A673 (cell line): ENCODE measurements at places on chromosomes 7 and 10. TPM values are rescaled to one million over a fixed set of nuclear protein-coding genes. Genes with fewer than 3 reads are reported as not detected.

DNA sequence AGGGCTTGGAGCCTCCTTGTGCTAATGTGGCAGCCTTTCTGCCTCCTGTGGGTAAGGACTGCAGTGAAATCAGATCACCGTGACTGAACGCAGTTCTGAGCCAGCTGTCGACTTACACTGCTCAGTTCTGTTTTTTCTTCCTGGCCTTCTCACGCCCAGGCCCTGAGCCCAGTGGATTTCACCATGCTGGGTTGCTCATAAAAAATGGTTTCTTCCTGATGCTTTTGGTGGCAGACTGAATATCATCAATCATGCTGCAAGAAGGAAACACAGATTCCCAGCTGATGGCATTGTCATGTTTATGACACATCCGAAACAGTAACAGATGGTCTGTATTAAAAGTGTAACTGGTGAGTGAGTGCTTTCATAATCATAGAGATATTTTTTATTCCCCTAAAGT lies 389.6 kb downstream of the GALNT17 start:
- DNase-seq: no peak

GRCh38 chr7:1290679-1291356 lies 58.1 kb downstream of the UNCX start:
- peak; percentile 70 for DNase-seq

Gene LRRC61
- total RNA-seq: 48.1 and 48.5 TPM in 2 replicates

DNA sequence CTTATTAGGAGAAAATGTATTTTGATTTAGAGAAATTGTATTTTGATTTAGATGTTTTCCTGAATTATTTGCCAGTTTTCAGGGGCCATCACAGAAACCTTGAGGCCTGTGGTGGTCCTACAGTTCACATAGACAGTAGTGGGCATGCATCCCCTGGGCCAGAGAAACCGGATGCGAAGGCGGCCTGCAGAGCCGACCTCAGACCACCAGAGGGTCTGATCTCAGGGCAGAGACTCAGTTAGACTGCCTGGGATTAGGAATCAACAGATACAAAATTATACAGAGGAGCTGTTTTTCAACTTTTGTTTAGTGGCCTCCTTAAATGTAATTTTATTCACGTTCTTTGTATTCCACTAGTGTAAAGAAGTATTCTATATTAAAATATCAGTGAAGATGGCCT lies 158.4 kb downstream of the PAXIP1 start:
- DNase-seq: no peak

- DNase-seq: no peak
Observed at GRCh38 chr10:69474742-69475432, 23.6 kb downstream of the TSPAN15 start.

GRCh38 chr10:349081-349480 lies 213.8 kb downstream of the ZMYND11 start:
- DNase-seq: no peak

DNA sequence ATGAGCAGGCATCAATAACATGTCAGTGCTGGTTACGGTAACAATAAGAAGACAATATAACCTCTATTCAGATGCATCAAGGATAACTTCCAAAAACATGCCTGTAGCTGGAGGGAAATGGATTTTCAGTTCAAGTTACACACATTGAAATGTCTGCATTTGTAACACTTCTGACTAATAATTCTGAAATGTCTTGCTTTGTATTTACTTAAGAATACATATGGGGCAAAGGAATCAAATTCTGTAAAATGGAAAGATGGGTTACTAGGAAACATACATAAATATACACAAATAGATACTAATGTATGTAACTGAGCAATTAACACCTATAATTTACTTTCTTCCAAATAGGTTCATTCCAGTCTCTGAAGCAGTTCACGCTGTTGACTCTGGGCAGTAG lies 18.6 kb upstream of the MTPN start:
- no peak for DNase-seq

- DNase-seq: peak; percentile 73
Observed at GRCh38 chr7:24665564-24666294, 91.5 kb downstream of the GSDME start.

DNA sequence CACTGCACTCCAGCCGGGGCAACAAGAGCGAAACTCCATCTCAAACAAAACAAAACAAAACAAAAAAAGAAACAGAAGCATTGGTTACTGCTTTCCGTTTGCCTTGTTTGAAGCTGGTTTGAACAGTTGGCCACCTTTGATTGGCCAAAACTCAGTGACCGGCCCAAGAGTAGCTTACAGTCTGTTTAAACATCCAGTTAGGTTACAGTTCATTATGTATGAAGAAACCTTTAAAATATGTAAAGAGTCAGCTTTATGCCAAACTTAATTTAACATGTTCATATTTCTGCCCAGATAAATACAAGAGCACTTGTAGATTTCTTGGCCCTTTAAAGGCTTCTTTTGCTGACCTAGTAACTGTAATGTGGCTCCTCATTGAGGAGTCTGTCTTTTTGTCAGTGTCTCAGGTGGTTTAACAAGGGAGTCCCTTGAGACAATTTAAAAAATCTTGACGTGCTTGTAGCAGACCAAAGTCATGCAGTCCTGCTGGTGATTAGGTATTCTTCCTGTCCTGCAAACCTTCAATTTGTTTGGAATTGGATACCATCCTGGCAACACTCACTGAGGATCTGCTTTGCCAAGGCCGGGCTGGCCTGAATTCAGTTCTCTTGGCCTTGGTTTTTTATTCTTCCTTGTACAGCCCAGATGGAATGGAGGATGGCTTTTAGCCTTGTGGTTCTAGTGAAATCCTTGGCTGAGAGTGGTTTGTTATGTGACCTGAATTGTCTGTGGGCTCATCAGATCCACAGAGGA lies 128.9 kb downstream of the PLXDC2 start:
- DNase-seq: no peak

DNA sequence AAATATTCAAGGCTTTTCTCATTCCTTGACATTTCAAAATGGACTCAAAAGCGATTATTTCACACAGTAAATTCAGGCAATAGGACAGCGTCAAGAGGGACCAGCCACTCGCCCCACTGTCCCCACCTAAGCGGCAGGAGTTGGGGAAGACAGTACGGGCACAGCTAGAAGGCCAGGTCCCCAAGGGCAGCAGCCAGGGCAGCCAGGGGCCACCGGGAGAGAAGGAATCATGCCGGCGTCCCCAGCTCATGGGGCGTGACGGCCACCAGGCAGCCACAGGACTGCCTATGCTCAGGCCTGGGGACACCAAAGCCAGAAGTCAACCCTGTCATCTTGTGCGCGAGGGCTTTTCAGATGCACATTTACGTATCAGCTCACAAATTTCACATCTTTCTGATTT lies 225.7 kb upstream of the PPP2R2D start:
- no peak for DNase-seq

DNA sequence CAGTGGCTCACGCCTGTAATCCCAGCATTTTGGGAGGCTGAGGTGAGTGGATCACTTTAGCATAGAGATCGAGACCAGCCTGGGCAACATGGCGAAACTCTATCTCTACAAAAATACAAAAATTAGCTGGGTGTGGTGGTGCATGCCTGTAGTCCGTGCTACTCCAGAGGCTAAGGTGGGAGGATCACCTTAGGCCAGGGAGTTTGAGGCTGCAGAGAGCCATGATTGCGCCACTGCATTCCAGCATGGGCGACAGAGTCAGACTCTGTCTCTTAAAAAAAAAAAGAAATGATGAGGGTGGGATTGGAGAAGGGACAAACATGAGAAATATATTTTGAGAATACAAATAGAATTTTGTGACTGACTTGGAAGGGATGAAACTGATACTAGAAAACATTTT lies 76.9 kb downstream of the SHOC2 start:
- DNase-seq: no peak

DNA sequence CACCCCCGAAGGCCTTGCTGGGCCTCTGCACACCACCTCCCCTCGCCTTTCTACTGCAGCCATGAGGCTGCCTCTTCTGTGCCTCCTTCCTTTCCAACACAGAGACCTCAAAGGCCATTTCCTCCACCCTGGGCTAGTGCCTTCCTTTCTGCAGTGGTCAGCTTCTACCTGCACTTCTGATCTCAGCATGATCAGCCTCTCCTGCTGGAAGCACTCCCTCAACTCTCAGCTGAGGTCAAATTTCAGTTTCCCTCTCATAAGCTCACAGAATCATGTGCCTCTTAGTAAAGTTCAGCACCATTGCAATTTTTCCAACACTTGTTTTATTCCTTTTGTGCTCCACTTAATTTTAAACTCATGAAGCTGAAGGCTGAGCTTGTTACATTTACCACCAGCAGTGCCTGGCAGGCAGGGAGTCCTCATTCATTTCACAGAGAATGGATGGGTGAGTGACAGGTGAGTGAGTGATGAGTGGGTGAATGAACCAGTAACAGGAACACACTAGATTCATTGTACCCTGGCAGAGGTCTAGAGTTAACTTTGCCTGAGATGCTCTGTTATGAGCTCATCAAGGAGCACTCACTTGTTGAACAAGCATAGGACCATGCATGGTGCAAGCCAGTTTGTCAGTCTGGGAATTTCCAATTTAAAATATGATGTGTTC lies 124.0 kb upstream of the PRSS58 start:
- DNase-seq: no peak

- no peak for DNase-seq
Observed at GRCh38 chr10:61472090-61472674, 19.0 kb upstream of the TMEM26 start.

Gene VSTM2A
- not detected in 2 replicates for total RNA-seq

- DNase-seq: no peak
Observed at GRCh38 chr7:41445946-41446345, 256.9 kb downstream of the INHBA start.

Gene CC2D2B
- total RNA-seq: not detected in 2 replicates

GRCh38 chr7:158816271-158816670 lies 13.0 kb downstream of the ESYT2 start:
- no peak for DNase-seq

GRCh38 chr7:158068853-158069252 lies 518.8 kb downstream of the PTPRN2 start:
- DNase-seq: no peak

- peak; percentile 58 for DNase-seq
Observed at GRCh38 chr10:11533328-11533781, 78.1 kb downstream of the USP6NL start.

DNA sequence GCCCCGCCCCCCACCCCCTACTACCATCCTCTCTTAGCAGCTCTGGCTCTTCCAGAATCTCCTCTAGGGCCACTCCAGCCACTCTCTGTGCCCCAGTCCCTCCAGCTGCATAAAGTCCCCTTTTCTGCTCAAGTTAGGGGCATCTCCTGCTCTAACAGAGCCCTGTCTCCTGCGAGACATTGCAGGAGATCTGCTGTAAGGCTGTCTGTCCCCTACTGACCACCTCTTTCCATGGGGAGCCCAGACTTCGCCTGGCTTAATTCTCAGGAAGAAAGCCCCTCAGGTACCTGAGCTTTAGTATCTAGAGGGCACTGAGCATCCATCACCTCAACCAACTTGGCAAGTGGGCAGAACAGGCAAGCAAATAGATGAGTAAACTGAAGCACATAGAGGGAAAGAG lies 200.7 kb upstream of the ZMIZ1 start:
- DNase-seq: no peak

- DNase-seq: no peak
Observed at GRCh38 chr7:45582136-45582749, 8.1 kb downstream of the ADCY1 start.

DNA sequence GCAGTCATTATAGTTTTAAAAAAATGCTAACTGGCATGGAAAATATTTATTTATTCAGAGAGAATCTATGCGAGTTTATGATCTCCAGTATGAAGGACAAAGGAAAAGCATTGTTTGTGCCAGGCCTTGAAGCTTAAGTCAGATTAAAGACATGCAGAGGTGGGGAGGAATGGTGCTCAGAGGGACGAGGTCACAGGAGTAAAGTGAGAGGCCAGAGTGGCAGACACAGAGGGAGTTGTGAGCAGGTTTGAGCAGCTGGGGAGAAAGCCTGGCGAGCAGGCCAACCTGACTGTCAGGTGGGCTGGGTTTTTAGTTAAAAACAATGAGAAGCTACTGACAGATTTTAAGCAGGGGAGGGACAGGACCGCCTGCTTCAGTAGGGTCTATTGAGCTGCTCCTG lies 6.8 kb upstream of the CCNY start:
- DNase-seq: no peak

Gene ITGB8
- total RNA-seq: 0.90 and 1.3 TPM in 2 replicates

DNA sequence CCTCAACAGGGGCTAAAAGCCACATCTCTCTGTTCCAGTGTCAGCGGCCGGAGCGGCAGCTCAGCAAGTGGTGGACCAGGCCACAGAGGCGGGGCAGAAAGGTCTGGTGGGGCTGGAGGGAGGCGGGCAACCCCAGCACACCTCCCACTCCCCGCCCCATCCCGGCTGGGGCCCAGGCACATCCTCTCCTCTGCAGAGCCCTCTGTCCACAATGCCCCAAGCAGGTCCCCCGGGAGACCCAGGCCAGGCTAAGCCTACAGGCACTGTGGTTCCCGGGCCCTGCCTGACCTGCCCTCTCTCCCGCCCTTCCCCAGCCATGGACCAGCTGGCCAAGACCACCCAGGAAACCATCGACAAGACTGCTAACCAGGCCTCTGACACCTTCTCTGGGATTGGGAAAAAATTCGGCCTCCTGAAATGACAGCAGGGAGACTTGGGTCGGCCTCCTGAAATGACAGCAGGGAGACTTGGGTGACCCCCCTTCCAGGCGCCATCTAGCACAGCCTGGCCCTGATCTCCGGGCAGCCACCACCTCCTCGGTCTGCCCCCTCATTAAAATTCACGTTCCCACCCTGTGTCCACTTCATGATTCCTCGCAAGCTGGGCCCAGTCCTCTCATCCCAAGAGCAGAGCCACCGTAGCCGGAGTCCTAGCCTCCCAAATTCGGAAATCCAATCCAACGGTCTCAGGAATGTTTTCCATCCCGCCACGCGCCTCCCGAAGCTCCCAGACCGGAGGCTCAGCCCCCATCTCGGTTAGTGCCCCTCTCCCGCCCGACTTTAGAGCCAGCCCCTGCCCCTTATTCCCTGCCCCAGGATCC lies 2.1 kb downstream of the ADIRF start:
- DNase-seq: no peak

DNA sequence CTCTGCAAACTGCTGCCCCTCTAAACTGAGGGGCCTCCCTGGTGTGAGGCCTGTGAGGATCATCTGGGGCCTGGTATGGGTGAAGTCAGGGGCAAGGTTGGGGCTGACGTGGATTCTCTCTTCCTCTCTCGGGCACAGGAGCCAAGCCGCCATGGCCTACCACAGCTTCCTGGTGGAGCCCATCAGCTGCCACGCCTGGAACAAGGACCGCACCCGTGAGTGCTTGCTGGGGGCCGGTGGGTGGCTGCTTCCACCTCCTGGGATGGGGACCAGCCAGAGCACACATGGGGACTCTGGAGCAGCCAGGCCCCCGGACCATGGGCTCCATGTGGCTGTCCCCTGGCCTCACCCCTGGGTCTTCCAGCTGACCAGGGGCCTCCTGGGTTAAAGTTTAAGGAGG lies 11.0 kb downstream of the ARPC1B start:
- no peak for DNase-seq
